Glutamatergic neuron (in vitro differentiated cells): ENCODE measurements at places on chromosomes 7 and 10. TPM values are rescaled to one million over a fixed set of nuclear protein-coding genes. Genes with fewer than 3 reads are reported as not detected.

Gene C10orf105
- total RNA-seq = not detected

DNA sequence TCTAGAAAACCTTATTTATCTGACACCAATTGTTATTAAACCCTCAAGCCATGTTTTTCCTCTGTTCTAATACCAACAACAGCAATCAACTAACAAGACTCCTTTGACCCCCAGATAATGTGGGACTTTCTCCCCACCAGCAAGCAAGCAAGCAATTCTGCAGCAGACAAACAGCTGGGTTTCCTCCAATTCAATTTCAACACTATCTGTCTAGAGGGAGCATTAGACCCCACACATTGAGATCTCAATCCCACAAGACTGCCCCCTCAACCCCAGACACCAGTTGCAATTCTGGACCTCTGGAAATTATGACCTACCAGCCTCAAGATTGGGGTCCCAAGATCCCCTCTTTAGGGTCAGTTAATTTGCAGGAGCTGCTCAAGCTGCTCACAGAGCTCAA, 89.4 kb upstream of the TMEM26 start:
- no peak for DNase-seq

Gene ITPRID1
- not detected for total RNA-seq

- no peak for DNase-seq
Measured at GRCh38 chr10:51683031-51683691, 16.2 kb downstream of the CSTF2T start.

DNA sequence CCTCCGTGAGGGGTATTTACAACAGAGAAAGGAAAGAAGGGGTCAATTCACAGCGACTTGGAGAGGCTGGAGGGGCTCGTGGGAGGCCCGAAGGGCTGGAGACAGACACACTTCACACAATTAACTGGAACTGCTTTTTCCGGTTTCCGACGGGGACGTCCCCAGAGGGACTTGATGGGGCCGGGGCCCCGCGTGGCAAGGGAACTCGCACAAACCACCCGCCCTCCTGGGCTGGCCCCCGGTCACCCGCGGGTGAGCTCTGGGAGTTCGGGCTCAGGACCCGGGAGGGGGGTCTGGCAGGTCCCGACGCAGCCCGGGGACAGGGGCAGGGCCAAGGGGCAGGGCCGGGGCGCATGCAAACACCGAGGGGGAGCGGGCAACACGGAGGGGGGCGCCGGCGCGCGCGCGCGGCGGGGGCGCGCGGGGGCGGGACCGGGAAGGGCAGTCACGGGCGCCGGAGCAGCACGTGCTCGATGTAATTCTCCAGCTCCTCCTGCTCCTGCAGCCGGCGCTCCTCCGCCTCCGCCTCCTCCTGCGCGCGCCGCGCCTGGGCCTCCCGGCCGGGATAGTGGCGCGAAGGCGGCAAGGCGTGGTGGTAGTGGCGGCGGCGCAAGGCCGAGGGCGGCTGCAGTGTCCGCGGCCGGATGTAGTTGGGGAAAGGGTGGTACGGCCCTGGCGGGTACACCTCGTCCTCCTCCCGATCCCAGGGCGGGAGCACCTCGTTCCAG, 2.7 kb downstream of the VGF start:
- peak; percentile 83 for DNase-seq

DNA sequence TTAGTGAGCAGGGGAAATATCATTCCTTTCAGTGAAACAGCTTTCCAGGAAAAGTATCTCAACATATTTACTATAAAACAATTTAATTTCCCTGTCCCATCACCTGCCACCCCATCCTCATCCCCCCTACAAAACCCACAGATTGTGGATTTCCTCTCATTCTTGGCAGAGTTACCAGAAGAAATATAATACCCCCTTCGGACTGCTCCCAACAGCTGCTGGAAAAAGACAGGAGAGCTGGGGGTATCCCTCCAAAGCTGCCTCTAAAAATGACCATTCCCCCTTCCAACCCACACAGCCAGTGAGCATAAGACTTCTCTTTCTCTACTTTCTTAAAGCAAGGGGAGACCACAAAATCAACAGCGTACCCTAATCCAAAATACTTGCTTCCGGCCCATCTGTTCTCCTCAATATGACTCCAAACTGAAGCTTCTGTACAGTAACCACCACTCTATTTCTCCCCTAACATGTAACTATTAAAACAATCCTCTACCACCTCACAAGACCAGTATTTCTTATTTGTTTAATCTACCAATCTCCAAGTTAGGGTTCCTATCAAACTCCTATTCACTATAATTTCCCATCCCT, 7.8 kb downstream of the FBXW4 start:
- DNase-seq = no peak

DNA sequence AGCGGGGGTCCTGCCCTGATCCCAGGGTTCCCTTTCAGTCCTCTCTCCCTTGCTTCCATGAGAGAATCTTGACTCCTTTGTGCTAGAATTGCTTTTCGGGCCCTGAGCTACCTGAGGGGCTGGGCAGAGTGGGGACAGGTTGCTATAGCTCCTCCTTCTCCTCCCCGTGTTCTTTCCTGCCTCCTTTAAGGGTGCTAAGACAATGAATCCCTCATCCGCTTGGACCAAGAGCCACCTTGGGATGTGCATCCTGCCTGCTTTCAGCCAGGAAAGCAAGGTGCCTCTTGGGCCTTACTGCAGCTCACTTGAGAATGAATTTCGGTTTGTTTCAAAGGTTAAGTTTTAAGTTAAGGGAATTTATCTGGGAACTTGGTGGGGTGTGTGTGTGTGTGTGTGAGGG, 53.6 kb downstream of the ADRA2A start:
- DNase-seq = no peak

- DNase-seq = no peak
Measured at GRCh38 chr7:46486256-46487206, 565.5 kb upstream of the IGFBP3 start.

- DNase-seq = no peak
Measured at GRCh38 chr7:30899630-30900029, 12.0 kb upstream of the AQP1 start.

- no peak for DNase-seq
Measured at GRCh38 chr10:123986736-123987135, 95.1 kb upstream of the CPXM2 start.

- no peak for DNase-seq
Measured at GRCh38 chr7:157984423-157985163, 603.0 kb downstream of the PTPRN2 start.

DNA sequence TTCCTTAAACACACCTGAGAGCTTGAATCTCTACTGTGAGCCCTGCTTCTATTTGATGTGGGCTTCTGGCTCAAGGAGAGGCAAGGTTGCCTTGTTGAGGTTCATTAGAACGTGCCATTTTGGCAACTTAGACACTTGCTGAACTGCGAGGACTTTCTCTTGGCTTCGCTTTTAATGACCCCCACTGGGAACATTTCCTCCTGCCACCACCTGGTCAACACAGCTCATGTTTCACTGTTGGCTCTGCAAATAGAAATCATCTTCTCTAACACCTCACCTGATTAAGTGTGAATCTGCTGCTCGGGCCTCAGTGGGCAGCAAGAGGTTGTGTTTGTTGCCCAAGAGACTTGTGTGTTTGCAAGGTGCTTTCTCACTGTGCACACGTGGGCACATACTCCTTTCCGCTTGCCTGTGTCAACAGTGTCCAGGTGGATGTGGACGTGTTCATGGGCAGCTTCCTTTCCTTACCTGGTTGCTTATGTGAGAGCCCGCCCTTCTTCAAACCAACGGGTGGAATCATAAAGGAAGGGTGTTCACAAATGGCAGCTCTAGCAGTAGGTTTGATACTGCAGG, 147.0 kb downstream of the NRP1 start:
- DNase-seq = no peak

Gene HMX3
- not detected for total RNA-seq

- peak; percentile 19 for DNase-seq
Measured at GRCh38 chr10:79310200-79310865, 36.9 kb upstream of the PPIF start.

GRCh38 chr10:10054466-10054865, 963.2 kb upstream of the CELF2 start:
- DNase-seq = no peak

- DNase-seq = no peak
Measured at GRCh38 chr7:151339651-151340382, 1.8 kb upstream of the NUB1 start.

DNA sequence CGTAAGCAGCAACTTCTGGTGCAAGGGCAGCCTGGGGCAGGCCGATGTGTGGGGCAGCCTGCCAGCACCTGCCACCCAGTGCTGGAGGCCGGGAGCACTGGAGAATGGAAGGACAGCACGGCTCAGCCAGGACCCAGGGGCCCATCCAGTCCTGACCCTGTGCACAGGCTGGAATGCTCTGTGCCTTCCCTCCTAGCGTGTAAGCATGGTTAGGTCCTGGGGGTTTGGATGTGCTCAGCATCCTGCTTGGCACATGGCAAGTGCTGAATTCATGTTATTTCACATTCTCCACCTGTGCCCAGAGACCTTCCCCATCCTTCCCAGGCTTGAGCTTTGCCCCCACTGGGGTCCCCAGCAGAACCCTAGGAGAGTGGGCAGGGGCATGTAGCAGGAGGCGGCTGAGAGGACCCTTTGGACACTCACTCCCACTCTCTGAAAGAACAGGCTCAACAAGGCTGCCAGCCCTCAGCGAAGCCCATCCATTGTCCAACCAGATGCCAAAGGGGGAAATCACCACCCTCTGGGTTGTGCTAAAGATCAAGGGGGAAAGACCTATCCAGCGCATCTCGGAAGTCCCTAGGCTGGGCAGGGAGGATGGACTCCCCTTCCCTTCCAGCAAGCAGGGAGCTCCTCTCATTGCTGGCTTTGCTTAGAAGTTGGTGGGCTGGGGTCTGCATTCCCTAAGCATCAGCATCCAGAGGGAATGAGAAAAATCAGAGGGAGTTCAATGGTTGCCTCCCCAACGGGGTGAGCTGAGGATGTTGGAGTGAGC, 29.7 kb downstream of the ANXA8 start:
- no peak for DNase-seq

DNA sequence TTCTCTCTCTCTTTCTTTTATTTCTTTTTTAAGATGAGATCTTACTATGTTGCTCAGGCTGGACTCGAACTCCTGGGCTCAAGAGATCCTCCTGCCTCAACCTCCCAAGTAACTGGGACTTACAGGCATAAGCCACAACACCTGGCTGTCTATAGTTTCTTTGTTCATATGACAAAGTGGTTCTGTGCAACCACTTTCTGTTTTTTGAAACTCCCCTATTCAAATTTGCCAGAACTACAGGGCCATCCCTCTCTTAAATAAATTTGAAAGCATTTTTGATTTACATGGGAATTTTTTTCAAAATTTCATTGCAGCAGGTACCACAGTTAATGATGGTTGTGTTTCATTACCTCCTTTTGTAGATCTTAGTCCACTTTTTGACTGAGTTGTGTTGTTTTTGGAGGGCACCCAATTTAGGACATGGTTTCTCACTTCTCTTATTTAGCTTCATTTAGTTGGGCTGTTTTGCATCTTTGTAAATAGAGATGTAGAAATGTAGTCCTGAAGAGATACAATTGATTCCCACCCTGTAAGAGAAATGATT, 119.2 kb downstream of the LRRC4 start:
- no peak for DNase-seq

DNA sequence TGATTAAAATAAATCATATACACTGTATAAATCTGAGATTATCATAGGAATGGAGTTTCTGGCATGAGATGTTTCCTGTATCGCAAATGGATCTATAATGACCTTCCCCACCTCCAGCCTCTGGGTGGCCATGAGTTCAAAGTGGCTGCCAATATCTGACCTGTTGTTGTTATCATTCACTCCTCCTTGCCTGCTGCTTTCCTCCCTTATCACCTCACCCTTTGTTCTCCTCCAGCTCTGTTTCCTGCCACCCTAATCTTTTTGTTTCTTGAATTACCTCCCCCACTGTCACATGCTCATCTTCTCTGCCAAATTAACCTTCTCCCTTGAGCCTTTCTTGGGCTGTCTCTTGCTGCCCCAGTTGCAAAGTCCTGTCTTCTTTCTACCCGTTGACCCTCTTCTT, 12.0 kb downstream of the SCD start:
- no peak for DNase-seq

GRCh38 chr7:119482209-119482608, 790.8 kb upstream of the KCND2 start:
- DNase-seq = peak; percentile 48

- DNase-seq = no peak
Measured at GRCh38 chr7:158206341-158206740, 381.3 kb downstream of the PTPRN2 start.

Gene ZFAND4
- 33.0 TPM for total RNA-seq

GRCh38 chr10:28801869-28802268, 124.5 kb downstream of the BAMBI start:
- DNase-seq = no peak
